Myocyte (in vitro differentiated cells): ENCODE measurements at places on chromosomes 16 and 17.

DNA sequence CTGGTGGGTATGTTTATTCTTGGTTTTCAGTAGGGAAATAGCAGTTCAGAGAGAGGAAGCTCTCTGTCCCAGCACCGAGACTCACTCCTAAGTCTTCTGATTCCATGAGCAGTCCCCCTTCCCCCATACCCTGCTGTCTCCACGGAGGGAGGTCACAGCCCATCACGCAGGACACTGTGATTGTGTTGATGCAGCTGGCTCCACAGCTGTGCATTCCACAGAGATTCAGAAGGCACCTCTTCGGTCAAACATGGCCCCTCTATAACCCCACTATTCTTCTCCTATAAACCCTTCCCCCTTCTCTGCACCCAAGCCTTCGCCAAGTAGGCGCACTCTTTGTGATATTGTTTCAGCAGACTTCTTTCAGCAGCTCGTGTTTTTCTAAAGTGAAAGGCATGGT lies 104.3 kb upstream of the HLF start:
- peak; percentile 26 for DNase-seq

GRCh38 chr17:77802811-77803220 lies 155.7 kb upstream of the TNRC6C start:
- no peak for DNase-seq

DNA sequence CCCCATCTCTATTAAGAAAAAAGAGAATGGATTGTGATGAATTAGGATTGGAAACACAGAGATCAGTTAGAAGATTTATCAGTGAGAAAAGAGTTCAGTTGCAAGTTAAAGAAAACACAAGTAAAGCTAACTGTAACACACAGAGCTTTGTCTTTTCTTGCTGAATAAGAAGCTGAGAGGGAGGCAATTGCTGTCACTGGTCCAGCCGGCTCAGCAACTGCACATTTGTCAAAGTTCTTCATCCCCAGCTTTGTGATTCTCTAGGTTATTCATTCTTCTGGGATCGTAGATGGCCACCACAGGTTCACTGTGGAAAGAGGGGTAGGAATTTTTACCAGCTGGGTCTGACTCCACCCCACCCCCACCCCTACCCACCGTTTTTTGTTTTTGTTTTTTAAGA lies 615.7 kb downstream of the WWOX start:
- DNase-seq = no peak

GRCh38 chr16:28974007-28974436 lies 556 bp upstream of the SPNS1 start:
- DNase-seq = peak; percentile 81

DNA sequence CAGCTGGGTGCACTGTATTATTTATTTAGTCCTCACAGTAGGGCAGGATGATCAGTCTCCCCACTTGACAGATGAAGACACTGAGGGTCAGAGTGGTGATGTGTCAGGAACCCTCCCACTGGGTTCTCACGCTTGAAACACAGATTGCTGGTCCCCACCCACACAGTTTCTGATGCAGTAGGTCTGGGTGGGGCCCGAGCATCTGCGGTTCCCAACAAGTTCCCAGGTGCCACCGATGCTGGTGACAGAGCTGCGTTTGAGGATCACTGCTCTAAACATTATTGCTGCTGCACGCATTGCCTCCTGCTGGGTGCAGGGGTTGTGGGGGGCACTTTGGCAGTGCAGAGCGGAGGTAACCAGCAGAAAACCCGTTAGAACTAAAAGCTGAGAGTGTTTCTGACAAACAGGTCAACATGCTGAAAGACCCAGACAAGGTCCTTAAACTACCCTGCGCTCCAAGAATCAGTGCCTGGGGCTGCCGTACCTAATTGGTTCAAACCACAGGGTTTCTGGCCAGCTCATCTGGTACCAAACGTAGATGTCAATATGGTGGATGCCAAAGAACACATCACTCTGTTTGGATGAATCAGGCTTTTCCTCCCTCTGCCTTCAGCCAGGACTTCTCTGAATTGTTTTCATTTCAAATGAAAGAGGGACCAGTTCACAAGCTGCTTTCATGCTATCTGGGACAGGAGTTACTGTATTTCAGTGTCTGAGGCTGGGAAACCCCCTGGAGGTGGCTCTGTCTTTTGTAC lies 76.0 kb downstream of the ABCC1 start:
- no peak for DNase-seq

DNA sequence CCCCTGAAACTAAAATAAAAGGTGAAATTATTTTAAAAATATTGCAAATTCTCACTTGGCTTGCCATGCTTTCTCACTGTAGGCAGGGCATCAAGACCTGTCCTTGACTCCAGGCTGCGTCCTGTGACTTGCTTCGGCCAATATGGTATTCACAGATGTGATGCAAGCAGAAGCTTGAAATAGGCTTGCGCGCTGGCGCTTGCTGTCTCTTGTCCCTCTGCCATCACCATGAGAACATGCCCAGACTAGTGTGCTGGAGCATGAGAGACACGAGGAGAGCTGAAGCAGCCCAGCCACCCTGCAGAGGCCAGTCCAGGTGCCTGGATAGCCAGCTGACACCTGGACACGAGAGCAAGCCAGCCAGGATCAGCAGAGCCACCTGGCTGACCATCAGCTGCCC lies 21.8 kb upstream of the ZKSCAN2 start:
- no peak for DNase-seq

- DNase-seq = peak; percentile 1
Measured at GRCh38 chr17:34300652-34301370, 15.3 kb downstream of the CCL11 start.

DNA sequence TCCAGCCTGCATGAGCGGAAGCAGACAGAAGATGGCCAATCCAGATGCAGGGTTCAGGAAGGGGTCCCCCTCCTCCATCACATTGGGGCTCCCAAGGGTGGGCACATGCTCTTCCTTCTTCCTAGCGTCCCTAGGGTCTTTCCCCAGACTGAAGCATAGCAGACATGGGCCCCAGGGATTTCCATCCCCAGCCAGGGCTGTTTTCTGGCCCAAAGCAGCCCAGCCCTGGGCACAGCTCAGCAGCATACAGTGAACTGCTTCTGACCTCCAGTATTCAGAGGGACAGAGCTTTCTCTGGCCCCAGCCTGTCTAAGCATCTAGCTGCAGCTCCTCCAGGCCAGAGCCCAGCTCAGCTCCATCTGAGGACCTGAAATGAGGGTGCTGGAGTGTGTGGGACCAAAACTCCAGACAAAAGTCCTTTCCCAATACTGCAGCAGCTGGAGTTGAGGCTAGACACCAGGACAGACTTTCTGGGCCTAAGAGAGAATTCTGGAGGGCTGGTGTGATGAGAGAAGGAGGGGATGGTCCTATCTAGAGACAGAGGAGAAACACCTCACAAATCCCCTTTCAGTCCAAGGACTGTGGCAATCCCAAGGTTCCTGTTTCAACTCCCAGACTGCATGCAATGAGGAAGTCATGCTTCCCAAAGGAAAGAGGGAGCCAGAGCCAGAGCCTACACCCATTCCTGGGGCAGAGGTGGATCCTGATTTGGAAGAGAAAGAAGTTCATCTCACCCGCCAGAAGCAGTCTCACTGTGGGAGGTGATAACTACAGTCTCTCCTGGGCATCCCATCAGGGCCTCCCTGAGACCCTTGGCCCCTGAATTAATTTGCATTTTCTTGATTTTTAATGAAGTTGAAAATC lies 4.5 kb upstream of the FOXN1 start:
- no peak for DNase-seq

GRCh38 chr17:46053911-46054534 lies 55.0 kb downstream of the STH start:
- DNase-seq = peak; percentile 50

DNA sequence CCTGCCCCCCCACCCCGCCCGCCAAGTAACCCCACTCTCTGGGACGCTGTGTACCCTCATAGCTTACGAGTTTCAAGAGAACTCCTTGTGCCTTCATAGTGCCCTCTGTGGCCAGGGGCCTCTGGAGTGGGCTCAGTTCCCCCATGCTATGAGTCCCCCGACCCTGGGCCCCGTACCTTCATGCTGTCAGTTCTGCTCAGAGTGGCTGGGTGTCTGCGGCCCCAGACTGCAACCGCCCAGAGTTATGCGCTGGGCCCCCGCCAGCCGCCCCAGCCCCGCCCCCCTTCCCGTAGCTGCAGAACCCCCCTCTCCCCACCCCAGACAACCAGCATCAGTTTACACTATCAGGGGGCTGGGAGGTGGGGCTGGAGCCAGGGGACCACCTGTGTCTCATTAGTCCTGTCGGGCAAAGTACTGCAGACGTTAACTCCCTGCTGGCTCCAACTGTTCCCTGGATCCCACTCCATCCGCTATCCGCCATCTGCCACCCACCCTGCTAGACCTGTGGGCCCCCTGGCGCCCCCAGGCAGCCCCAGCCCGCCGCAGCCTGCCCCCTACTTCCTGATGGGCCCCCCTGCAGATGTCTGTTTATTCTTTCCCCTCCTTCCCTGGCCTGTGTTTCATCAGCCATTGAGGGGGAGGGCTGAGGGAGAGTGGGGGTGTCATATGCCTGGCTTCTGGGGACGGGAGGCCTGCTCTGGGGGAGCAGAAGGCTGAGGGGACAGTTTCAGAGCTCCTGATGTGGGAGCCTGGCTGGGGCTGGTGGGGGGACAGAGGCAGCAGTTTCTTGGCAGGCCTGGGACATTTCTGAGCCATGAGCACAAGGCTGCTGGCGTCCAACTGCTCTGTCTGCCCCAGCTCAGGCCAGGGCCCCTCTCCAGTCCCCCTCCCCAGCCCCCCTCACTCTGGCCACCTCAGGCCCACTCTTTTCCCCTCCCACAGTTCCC lies at the start of gene MFAP4:
MFAP4 (minus strand) TSS at position 217 of the 947 bp plus-strand sequence; CDS start at position 182, 35 bp downstream.
- DNase-seq = peak; percentile 34

- no peak for DNase-seq
Measured at GRCh38 chr16:11138022-11138768, 117.8 kb downstream of the SOCS1 start.

DNA sequence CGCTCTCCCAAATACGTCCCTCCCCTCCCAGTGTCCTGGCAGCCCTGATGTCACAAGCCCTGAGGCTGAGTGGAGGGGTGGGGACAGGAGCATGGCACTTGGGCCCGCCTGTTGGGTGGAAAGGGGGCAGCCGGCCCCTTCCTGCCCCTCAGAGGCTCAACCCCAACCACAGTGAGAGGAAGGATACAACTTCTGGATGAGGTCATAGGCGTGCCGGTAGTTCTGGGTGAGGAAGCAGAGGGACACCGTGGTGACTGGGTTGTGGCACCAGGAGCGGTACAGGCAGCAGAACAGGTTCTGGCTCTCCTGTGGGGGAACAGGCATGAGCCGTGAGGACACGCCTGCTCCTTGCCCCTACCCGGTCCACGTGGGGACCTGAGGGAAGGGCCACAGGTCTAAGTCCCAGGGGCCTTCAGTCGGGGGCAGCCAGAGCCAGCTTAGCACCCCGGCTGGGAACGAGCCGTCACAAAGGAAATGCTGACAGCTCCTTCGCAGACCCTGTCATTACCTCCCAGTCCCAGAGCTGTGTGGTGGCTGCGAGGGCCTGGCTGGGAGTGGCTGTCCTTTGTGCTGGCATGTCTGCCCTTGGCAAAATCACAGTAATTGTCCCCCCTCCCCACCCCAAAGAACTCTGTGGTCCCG lies 11.2 kb upstream of the MTSS2 start:
- peak; percentile 77 for DNase-seq

DNA sequence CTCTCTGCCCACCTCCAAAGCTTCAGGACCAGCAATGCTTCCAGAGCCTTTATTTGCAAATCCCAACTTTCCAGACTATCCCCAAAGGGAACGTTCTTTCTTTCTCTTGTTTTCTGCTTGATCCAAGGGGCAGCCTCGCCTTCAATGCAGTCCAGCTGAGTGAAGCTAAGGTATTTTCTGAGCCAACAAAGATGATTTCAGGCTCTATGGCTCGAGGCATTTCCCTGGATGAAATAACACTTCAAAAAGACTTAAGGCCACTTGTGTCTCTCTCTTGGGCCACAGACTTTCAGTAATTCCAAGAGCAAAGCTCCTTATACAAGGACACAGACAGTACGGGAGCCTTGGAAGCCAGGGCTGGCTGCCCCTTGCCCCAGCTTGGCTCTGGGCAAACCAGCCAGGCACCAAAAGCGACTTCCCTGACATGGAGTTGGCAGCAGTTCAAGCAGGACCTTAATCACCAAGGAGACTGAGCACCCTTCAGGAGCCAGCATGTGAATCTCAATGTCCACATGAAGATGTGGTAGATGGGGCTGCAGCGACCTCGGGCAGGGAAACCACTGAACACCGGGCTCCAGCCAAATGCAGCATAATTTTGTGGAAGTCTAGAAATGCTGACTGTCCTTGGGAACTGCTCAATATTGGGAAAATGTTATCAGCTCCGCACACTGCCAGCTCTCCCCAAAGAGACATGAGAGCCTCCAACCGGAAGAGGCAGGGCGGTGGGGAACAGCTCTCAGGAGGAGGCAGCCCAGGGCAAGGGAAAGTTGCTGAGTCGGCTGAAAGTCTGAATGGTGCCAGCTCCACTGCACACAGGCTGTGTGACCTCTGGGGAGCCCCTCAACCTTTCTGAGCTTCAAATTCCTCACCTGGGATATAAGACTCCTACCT lies 39.0 kb downstream of the TK2 start:
- peak; percentile 21 for DNase-seq

- DNase-seq = peak; percentile 50
Measured at GRCh38 chr17:63402431-63403212, 43.5 kb downstream of the CYB561 start.

- no peak for DNase-seq
Measured at GRCh38 chr16:12582696-12583095, 221.0 kb downstream of the CPPED1 start.

DNA sequence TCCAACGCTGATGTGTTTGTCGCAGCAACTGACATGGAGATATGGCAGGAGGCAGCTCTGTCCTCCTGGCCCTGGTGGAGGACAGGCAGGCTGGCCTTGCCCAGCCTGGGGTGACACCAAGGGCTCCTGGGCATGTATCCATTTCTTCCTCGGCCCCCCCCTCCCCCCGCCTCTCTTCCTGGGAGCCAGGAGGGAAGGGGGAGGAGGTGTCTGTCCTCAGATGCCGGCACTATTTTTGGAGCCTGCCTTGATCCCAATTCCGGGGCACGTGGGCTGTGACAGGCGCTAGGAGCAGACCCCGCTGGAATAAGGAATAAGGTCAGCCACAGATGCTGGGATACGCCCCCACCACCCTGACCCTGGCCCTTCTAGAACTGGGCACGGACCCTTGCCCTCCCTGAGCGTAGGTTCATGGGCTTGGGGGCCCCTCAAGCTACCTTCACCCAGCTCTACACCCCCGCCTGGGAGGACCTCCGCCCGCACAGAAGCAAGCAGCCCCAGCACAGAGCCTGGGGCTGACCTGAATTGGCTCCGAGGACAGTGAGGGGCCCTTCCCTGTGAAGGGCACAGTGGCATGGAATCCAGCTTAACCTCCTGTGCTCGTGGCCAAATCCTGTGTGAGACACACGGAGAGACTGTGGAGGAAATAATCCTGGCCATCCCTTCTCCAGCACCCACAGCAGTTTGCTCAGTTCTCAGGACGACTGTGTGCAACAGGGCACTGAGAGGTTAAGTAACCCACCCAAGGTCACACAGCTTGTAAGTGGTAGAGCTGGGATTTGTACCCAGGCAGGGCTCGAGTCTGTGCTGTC lies 24.1 kb downstream of the SEC14L5 start:
- peak; percentile 79 for DNase-seq

GRCh38 chr17:46876353-46876887 lies 25.0 kb downstream of the WNT9B start:
- no peak for DNase-seq

DNA sequence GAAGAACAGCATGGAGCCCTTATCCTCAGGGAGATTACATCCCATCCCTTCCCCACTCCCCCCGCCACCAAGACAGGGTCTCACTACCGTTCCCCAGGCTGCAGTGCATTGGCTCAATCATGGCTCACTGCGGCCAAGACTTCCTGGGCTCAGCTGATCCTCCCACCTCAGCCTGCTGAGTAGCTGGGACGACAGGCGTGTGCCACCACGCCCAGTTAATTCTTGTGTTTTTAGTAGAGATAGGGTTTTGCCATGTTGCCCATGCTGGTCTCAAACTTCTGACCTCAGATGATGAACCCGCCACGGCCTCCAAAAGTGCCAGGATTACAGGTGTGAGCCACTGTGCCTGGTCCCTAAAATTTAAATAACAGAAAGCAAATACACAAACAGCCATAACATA lies 48.8 kb downstream of the STH start:
- no peak for DNase-seq
